SW 1271 (cell line): ENCODE measurements at places on chromosomes 4 and X.

DNA sequence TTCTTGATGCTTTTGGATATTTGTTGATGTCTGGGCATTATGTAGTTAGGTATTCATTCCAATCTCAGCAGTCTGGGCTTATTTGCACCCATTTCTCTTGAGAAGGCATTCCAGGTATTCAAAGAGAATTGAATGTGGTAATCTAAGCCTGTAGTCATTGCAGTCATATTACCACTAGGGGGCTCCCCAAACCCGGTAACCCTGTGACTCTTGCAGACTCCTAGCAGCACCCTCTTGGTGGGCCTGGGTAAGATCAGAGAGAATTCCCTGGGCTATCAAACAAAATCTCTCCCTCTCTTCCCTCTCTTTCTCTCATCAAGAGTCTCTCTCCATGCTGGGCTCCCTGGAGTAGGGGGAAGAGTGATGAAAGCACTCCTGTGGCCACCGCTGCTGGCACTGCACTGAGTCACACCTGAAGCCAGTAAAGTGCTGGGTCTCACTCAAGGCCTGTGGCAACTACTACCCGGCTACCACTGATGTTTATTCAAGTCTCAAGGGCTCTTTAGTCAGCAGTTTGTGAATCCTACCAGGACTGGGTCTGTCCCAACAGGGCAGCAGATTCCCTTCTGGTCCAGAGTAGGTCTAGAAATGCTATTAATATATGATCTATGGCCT, 187.7 kb upstream of the NUDT10 start:
- peak; percentile 0 for DNase-seq

GRCh38 chr4:6381571-6382123, 90.8 kb downstream of the PPP2R2C start:
- DNase-seq: no peak

DNA sequence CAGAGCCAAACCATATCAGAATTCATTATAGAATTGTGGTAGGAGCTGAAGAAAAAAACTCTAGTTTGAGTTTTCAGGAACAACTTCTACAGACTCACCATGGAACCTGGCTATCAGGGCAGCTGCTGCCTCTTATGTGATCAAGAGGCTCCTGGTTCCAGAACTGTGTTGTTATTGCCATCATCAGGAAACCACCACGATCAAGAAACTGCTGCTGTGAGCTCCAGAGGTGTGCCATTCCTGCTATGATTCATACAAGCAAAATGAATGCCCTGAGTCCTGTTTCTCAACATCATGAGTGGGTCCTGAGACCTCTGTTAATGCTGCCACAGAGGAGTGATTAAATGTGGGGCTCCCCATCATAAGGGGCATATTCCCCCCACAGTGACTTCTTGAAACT, 43.7 kb downstream of the TASL start:
- no peak for DNase-seq

GRCh38 chrX:150972450-150972849, 10.7 kb upstream of the HMGB3 start:
- DNase-seq: no peak

- DNase-seq: no peak
Measured at GRCh38 chr4:2925931-2926860, 37.0 kb downstream of the NOP14 start.

DNA sequence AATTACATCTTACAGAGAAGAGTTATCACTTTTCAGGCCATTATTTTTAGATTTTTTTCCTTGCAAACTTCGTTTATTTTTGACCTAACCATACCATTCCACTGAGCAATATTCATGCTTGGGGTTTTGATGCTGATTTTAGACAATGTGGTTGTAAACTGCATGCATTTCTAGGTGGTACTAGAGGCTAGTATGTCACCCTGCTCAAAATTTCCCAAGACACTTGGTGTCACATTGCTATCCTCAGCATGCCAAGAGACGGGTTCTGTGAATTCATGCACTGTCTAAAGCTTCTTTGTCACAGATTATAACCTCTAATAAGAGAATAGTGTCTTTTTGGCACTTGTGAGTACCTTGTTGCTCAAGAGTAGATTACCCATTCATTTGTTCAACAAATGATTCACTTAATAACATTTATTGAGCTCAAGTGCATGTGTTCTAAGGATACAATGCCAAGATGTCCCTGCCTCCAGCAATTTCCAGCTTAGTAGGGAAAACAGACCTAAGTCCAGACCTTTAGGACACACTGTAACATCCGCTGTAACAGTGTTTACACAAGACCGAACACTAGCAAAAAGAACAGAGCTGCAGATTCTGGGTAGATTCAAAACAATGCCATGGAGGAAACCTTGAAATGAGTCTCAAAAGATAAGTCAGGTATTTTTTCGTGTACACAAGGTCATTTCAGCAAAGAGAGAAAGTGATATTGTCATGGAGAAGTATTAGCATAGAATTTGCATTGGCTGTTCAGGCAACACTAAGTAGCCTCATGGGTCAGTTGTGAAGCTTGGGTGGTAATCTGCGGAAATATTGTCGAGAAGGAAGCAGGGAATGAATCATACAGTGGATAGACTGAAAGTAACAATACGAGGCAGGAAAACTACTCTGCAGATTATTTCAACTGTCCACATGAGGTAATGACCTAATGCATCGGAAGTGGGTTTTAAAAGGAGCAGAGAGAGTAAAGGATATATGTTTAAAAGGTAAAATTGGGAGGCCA, 515.1 kb upstream of the ZFP42 start:
- DNase-seq: no peak

DNA sequence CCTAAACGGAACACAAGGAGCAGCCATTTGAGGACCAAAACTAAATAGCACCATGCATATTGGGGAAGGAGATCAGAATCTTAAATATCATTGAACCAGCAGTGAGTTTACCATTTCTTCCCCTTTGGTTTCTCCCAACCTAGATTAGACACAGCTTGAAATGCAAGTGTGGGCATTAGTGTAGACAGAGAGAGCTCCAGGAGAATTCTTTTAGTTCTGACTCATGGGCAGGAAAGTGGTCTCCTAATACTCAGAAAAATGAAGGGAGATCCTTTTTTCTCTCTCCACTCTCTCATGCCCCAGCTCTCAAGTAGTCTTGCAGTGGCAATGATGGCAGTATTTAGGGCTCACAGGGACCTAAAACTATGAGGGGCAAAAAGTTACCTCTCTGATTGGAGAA, 567.9 kb downstream of the INPP4B start:
- DNase-seq: no peak

DNA sequence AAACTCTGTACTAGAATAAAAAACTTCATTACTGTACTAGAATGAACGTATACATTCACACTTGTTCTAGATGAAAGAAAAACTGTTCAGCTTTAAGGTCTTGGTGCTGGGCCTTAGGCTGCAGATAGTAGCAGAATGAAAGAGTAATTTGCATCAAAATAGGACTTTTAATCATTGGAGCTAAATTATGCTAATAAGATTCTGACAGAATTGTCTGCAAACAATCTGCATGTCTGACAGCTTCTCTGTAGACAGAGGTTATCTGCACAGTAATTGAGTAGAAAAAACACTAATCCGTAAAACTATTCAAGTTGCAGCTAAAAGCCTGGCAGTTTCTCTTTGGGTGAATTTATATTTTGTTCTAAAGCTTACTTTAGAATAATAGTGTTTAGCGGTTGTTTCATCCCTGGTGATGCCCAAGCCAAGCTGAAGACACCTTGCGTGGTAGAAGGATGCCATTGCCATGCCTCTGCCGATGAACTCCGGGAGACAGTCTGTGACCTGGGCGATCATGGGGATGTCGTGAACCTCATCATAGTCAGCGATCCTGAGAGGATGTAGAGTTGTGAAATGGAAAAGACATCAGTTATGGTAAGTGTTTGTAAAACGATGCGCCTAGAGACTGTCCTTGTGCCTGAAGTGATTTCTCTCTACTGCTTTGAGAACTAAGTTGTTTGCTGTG, 25.3 kb downstream of the LRP2BP start:
- DNase-seq: no peak

- DNase-seq: no peak
Measured at GRCh38 chr4:145739845-145740244, 59.9 kb downstream of the C4orf51 start.

GRCh38 chr4:147740176-147740575, 8.3 kb downstream of the ARHGAP10 start:
- no peak for DNase-seq

DNA sequence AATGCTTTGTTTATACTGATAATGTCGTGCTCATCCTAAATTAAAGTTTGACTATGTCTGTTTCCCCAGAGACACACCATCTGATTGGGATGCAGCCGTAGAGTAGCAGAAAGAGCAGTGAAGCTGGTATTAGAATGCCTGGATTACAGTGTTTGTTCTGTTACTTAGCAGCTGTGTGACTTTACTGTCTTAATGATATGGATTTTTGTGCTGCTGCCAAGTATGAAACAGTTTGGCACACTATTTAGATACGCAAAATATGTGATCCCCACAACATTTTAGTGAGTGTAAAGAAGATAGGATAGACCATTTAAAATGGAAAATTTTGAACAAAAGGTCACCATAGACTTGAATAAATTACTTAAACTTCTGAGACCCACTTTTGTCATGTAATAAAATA, 1.2 kb upstream of the CHIC1 start:
- no peak for DNase-seq

- DNase-seq: no peak
Measured at GRCh38 chrX:124476562-124476961, 130.2 kb downstream of the SH2D1A start.

DNA sequence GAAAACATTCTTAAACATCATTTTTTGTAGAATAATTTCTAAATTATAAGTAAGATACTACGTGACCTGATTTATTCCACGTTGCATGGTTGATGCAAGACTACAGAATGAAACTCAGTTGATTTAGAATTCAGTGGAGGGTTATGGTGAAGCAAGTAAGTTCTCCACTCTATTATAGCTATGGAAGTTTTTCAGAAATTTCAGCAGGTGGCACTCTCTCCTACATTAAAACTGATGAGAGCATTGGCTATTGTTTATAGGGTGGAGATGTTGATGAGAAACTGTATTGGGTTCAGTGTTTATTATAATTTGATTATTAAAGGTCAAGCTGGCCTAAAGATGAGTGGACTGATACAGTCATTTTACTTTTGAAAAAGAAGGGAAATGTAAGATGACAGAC, 88.0 kb downstream of the FNIP2 start:
- no peak for DNase-seq
